C1 segment of cervical spinal cord (tissue), 14 donors: ENCODE measurements at places on chromosomes 16 and 17.

DNA sequence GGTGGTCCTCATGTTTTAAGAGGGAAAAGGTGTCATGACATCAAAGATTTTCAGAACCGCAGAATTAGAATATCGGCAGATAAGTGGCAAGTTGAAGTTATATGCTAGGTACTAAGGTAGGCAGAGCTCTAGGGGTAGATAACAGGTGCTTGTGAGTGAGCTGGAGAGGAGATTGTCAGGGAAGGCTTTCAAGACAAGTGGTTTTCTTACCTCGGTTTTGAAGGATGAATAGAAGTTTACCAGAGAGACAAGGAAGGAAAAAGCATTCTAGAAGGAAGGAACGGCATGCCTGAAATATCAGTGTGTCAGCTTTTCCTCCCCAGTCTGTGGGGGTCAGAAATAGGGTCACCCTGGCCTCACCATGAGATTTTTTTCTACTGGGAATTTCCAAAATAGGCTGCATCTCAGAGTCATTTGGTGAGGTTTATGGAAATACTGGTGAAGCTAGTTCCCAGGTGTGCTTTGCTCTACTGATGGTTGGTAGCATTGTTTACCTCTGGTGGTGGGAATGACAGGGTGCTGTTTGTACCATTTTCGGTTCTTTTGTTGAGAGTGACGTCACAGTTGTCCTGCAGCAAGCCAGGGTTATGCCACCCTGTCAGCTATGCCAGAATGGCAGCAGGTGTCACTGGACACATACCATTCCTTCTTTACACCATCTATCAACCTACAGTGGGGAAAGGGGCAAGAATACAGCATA is 112.5 kb downstream of the MSI2 start:
- DNase-seq, result no peak

- no peak for DNase-seq
These were observed 23.8 kb upstream of the EIF1 start for GRCh38 chr17:41664587-41665565.

DNA sequence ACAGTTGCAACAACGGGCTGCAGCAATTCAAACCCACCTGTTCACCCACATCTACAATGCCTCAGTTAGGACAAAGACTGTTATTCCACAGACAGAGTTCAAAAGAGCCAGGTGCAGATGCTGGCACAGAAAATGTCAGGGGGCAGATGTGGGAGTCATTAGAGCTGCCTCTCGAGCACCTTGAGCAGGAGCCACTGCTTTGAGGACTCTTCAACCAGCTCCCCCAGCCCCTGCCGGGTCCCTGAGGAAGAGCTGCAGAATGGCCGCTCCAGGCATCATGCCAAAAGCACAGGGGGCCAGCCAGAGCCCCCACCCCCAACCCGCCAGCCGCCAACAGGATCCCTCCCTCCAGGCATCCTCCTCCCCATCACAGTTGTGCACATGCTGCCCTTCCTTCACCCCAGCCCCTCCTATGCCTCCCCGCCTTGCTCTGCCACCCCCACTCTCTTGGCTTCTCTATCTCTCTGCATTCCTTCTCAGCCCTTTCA is 20.8 kb downstream of the C17orf67 start:
- no peak for DNase-seq

- no peak for DNase-seq
These were observed 11.7 kb downstream of the ZP2 start for GRCh38 chr16:21199607-21200218.

- DNase-seq, result no peak
These were observed 108.2 kb downstream of the SLC39A11 start for GRCh38 chr17:72984145-72984925.

DNA sequence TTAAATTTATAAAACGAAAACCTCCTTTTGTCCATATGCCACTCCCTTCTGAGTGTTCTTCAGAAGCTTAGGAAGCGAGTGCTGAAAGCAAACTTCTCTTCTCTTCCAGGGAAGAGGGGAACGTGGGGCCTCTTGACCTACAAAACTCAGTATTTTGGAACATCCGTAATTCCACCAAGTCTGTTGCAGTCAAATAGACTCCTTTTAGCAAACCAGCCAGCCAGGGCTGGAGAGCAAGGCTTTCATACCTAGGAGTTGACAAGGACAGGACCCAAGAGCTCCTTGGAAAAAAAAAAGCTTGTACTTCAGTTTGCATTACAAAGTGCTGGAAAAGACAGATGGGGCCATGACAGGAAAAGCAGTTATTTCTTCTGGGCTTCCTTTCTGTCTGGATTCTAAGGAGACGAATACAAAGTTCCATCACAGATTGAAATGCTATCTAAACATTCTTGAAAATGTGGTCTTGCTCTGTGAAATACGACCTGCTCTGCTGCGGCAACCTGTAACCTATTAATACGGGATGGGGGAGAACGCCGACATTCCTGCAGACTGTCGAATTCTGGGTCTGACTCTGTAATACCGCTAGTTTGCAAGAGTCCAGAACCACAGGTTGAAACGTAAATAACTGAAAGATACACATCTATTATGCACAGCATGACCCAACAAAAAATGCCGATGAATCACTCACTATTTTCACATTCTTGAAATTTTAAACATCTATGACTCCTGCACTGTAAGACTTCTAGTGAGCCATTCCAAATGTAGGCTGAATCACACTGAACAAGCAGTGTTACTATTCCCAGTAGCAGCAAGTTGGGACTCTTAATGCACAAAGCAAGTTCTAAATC is 20.6 kb downstream of the VPS53 start:
- no peak for DNase-seq

GRCh38 chr16:31714903-31715504 is 158.6 kb upstream of the ZNF267 start:
- DNase-seq, result no peak

GRCh38 chr17:50151937-50152547 is 1.6 kb upstream of the PPP1R9B start:
- DNase-seq, result no peak

DNA sequence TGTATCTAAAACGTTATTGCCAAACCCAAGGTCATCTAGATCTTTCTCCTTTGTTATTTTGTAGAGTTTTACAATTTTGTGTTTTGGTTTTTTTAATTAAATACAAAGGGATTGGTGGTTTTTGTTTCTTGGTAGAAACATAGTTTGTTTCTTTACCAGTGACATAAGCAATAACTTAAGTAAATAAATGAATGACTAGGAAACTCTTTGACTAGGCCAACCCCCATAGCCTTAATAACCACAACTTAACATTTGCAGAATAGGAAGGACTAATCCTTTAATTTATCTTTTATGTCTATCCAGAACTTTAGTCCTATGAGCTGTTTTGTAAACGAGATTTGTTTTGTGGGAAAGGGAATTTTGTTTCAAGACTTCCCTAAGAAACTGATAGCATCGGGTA is 162.5 kb downstream of the PRKCA start:
- no peak for DNase-seq

DNA sequence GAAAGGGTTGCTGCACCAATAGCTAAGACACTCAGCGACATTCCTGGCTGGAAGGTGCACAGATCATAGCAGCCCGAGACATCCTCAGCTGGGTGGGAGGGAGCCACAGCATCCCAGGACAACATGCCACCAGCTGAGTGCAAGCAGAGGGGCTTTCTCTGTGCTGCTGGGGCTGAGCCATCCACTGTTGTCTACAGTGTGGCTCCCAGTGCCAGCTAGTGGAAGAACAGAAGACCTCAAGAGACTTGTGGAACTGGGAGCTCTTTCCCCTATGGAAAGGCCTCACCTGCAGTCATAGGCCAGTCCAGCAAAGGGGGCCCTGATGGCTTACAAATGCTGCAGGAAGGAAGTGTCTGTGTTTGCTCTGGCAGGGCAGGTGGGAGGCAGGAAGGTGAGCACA is 131.0 kb downstream of the C16orf78 start:
- DNase-seq, result no peak

DNA sequence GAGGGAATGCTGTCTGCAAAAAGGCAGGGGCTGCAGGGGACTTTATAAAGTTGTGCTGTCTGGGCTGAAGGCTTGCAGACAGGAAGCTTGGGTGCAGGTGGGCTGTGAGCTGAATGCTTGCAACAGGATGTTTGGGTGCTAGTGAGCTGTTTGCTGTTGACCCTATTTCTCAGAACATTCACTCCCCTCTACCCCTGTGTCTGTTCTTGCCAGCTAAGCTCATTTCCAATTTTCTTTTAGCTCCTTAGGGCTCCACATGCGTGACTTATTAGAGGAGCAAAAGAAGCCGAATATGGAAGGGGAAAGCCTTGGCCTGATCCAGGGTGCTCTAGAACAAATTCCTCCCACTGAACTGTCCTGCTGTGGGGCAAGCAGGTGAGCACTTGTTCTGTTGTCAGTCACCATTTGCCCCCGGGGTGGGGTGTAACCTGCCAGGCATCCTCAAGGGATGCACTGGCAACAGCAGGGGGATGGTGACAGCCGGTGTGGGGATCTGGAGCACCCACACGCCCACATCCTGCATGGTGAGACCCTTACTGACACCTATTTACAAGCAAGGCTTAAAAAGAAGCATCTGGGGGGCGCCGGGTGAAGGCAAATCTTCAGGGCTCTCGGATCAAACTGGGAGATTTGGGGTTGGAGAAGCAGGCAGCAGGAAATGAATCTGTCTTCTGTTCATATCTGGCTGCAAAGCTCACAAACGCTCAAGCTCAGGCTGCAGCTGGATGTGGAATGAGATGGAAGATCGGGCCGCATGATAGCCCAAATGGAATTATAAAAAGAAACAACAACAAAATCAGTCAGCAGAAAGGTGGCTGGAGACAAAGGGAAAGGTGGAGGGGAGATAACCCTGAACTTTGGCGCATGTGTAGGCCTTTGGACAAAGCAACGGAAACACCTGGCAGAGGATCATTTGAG is 21.1 kb upstream of the NUP93 start:
- no peak for DNase-seq

DNA sequence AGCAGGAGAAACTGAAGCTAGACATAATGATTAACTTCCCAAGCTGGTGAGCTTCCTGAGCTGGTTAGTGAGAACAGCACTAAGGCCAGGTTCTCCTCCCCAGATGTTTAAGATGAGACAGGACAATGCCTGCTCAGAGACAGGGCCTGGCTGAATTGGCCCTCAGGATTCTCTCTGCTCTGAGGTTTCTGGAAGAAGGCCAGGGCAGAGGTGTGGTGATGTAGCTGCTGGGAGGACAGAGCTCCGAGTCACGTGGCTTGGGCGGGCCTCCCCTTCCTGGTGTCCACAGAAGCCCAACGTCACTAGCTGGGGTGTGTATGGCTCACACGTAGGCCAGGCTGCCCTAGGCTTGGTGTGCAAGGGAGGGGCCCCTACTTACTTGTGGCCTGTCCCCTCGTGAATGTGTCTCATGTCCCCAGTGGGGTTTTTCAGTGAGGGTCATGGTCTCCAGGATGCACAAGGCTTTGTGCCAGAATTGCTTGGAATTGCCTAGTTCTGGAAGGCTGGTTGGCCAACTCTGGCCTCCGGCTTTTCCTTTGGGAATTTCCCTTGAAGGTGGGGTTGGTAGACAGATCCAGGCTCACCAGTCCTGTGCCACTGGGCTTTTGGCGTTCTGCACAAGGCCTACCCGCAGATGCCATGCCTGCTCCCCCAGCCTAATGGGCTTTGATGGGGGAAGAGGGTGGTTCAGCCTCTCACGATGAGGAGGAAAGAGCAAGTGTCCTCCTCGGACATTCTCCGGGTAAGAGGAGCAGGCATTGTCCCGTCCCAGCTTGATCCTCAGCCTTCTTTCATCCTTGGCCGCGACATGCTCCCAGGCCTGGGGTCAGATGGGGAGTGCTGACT is 3.4 kb downstream of the NOD2 start:
- DNase-seq, result no peak

DNA sequence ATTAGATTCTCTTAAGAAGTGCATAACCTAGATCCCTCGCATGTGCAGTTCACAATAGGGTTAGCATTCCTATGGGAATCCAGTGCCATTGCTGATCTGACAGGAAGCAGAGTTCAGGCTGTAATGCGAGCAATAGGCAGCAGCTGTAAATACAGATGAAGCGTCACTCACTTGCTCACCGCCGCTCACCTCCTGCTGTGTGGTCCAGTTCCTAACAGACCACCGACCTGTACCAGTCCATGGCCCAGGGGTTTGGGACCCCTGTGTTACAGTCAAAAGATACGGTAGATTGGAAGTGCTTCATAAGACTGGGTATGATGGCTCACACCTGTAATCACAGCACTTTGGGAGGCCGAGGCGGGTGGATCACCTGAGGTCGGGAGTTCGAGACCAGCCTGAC is 2.8 kb downstream of the STAT5A start:
- DNase-seq, result no peak

DNA sequence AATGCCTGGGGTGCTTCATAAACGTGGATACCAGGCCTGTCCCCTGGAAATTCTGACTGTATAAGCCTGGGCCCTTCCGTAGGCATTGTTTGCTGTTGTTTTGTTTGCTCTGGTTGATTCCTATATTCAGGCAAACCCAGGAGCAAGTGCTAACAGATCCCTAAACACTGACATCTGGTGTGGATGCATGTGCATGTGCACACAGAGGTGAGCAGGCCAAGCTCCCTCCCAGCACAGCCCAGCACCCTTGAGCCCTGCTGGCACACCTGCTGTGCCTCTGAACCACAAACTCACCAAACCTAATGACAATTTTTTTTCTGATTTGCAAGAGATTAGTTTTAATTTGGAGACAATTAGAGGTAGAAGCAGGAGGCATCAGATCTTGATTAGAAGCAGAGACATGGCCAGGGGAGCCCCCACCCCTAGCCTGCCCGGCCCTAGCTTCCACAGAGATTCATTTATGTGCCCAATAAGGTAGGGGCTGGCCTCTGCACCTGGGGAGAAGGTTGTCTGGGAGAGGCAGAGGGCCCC is 40.4 kb downstream of the TMEM132E start:
- DNase-seq, result no peak

GRCh38 chr17:8255499-8255898 is 6.4 kb downstream of the PFAS start:
- DNase-seq, result no peak

- DNase-seq, result no peak
These were observed 5.5 kb upstream of the ASGR2 start for GRCh38 chr17:7120123-7120522.

- DNase-seq, result no peak
These were observed 37.4 kb downstream of the CDR2 start for GRCh38 chr16:22337045-22337444.

DNA sequence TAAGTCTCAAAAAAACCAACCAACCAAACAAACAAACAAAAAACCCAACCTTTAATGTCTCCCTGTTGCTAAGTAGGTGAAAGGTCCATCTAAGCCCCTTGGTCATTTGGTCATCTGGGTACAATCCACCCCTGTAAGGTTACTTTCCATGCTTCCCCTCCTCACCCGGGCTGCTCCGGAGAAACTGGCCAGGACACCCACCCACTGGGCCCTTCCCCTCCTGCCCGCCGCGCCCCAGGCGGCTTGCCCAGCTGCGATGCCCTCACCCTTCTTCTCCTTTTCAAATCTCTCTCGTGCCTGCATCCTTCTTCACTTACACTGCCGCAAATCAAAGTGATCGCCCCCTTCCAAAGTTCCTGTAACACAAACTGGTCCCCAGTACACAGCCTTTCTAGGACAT is 2.0 kb downstream of the NTAN1 start:
- no peak for DNase-seq

- no peak for DNase-seq
These were observed 185.1 kb downstream of the RPTOR start for GRCh38 chr17:80729761-80730160.

- DNase-seq, result no peak
These were observed 39.5 kb downstream of the USP7 start for GRCh38 chr16:8924214-8924613.

GRCh38 chr17:83081684-83082201 is 2.3 kb downstream of the METRNL start:
- no peak for DNase-seq
